DND-41 (cell line): ENCODE measurements at places on chromosomes 6 and 20.

DNA sequence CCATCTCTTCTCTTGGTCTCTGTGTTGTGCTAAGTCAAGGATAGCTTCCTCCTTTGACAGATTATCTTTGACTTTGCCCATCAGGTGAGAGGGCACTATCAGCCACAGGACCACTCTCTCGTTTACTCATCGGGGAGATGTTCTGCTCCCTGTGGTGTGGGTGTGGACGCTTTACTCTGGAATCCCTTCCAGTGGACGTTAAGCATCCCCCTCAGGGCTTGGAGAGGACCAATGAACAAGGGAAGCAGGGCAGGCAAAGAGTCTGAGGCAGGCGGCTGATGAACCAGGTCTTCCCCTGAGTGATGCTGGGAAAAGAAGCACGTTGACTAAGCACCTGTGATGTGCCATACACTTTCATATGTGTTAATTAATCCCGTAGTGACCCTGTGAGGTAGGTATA, 21.0 kb upstream of the RNF24 start:
- DNase-seq, result no peak

- no peak for DNase-seq
Measured at GRCh38 chr6:13455552-13455966, 31.8 kb downstream of the GFOD1 start.

DNA sequence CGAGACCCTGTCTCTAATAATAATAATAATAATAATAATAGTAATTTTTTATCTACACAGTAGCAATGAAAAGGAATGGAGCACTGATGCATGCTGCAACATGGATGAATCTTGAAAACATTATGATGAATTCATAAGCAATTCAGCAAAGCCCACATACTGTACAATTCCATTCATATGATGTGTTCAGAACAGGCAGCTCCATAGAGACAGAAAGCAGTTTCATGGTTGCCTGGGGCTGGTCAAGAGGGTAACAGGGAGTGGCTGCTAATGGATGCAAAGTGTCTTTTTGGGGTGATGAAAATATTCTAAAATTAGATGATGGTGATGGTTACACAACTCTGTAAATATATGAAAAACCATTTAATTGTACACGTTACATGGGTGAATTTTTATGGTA, 43.6 kb downstream of the SLC24A3 start:
- DNase-seq, result no peak

GRCh38 chr20:63941282-63942081, 14.7 kb downstream of the UCKL1 start:
- DNase-seq, result peak; percentile 43

DNA sequence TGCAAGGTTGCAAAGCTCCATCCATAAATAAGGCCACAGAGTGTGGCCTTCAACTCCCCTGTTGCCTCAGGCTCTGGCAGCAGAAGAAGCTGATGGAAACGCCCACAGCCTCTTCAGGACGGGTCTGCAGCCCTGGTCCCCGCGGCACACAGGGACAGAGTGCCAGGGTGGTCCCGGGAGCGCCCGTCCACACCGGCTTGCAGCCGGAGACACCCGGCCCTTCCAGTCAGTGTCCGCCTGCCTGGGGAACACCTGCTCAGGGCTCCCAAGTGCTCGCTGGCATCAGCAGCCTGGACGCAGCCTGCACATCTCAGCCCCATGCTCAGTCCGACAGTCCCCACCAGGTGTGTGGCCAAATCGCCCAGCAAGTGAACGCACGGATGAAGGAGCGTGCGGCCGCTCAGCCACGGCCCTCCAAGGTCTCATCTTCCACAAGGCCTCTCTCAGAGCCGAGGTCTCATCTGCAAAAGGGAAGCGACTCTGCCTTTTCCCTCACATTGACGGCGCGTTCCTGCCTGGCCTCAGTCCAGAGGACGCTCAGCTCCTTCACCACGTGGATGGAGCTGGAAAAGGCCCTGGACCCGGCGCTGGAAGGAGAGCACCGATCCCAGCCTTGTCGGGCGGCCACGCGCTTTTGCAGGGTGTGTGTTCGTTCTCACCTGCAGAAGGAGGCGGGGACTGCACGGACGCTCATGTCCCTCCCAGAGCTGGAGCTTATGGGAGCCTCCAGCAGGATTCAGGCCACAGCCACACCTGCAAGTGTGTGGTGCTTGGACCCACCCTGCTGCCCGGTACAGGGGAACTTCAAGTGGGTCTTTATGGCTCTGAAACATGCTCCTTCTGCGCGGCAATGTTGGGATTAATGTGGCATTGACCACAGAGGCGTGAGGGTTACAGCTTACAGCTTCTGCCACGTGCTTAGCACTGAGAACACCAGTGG, 180.4 kb downstream of the DLL1 start:
- no peak for DNase-seq

DNA sequence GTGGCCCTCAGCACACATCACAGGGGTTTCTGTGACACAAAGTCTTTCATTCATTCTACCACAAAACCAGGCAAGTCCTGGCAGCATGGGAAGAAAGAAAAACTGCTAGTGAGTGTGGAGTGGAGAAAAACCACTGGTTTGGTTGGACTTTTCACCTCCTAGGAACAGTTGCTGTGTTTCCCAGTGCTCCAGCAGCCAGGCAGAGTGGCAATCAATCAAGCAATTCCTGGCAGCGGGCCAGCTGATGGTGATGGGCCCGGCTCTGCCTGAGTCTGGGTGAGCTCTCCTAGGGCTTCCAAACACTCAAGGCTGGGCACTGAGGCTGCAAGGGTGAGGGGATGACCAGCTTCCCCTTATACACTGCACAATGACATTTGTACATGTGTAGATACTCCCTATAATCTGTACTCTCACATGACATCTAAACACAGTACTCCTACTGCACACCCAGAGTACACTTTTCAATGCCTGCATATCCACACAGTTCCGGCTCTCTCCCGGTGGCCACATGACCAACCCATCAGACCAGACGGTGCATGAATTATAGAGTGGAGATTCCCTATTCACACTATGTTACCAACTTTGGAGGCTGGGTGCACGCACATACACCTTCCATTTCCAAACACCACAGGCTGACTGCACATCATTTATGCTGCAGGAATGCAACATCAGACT, 156.6 kb downstream of the UNC5CL start:
- no peak for DNase-seq

DNA sequence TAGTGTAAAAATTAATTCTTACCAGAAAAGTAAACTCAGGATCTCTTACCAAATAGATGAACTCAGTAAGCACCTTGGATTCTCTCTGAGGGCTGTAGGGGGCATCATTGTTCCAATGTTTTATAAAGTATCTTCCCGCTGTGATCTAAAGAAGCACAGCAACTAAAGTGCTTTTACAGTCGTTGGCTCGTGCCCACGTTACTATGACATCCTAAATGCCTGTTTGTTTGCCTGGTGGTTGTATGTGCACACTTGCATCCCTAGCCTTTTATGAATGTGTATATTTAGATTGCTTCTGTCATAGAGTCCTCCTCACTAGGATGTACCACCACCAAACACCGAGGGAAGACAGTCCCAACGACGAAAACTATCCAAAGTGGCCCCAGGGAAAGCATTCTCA, 34.5 kb downstream of the SLX4IP start:
- peak; percentile 29 for DNase-seq

GRCh38 chr6:112701201-112701600, 354.1 kb downstream of the RFPL4B start:
- DNase-seq, result no peak

GRCh38 chr6:21099338-21100314, 493.9 kb upstream of the SOX4 start:
- no peak for DNase-seq
